Activated CD8-positive, alpha-beta memory T cell treated with anti-CD3 and anti-CD28 coated beads for 1 hour (primary cell): ENCODE measurements at places on chromosomes 13 and 19.

DNA sequence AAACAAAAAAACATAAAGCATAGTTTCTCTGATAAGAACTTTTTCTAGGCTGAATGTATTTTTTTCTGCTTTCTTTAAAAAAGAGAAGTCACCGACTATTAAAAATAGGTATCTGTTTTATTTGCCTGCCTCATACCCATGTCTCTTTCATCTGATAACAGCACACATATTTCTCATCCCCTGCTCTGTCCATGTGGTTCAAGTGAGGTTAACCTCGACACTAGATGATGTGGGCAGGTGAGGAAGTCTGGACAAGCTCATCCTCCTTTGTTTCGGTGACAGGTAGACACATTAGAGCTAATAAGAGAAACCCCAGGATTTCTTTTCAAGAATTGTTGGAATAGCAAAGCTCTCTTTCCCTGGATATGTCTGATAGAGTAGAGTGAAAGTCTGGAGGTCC, 222.7 kb downstream of the GPC5 start:
- DNase-seq = no peak

- DNase-seq = no peak
Measured at GRCh38 chr13:31105020-31105795, 56.5 kb downstream of the HSPH1 start.

DNA sequence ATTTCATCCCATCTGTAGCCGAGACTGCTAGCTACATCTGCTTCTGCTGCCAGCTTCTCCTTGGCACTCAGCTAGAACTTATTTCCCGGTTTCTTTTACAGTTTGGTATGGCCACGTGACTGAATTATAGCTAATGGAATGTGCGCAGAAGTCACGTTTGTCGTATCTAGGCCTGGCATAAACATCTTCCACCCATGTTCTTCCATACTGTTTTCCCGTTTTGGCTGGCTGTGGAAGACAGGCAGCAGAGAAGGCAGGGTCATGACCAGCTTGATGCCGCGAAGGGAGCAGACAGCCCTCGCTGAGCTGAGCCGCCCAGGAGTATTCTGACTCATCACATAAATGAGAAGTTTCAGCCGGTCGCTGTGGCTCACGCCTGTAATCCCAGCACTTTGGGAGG, 186.7 kb downstream of the RFC3 start:
- no peak for DNase-seq

- no peak for DNase-seq
Measured at GRCh38 chr19:10913716-10914340, 14.6 kb downstream of the YIPF2 start.

DNA sequence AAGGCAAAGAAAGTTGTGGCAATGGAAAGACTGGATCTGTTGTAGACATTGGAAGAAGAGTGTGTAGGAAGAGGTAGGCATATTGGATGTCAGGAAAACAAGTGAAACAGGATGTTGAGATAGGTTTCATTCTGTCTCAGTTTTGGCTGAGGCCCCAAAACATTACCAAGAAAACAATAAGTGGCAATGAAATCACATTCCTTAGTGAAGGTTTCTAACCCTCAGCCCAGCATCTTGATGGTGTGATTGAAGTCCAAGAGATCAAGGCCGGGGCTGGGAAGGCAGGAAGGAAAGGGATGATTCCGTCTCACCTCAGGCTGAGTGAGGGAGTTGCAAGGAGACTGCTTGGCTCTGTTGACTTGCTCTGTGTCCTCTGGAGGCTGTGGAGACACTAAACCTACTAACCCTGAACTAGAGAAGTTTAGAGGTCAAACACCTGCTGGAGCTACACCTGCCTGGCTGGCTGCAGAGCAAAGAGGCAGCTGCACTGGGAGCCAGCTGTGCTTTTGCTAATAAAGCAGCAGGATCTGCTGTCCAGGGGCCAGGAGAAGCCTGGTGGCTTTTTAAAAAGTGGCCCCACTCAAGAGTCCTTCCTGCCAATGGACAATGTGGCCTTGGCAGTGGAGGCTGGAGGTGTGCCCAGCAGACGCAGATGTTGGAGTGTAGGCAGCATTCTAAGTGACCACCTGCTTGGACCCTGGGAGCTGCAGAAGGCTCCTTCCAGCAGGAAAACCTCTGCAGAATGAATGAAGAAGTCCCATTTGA, 53.6 kb downstream of the DGKH start:
- no peak for DNase-seq

GRCh38 chr19:50510121-50510670, 795 bp downstream of the JOSD2 start:
- DNase-seq = no peak

GRCh38 chr19:51808333-51808986, 13.5 kb downstream of the FPR3 start:
- no peak for DNase-seq

DNA sequence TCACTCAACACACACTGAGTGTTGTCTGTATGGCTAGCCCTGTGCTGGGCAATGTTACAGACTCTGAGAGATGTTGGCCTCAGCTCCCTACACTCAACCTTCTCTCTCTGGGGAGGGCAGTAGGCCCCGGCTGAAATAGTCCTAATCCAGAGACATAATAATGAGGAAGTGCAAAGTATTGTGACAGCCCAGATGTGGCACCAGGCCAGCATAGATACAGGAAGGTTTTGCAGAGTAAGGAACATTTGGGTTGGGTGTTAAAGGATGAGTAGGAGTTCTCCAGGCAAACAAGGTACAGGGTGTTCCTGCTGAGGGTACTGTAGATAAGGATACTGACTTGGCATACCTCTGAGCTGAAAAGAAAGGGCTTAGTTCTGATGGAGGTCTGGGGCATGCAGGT, 2.4 kb downstream of the LIN7B start:
- DNase-seq = no peak

DNA sequence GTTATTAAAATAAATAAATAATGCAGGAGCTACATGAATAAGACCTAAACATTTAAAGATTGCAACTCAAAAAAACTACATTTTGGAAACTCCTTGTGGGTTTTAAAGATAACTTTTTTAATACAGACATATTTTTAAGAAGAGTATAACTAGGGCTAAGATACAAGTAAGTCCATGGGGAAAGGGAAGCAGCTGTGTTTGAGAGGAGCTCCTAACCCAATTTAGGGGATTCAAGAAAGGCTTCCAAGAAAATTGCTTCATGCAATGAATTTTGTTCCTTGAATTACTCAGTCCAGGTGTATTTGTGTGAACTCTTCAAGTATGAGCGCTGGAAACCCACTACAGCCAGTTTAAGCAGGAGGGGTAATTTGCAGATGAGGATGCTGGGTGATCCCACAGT, 44.1 kb upstream of the C13orf42 start:
- DNase-seq = no peak

DNA sequence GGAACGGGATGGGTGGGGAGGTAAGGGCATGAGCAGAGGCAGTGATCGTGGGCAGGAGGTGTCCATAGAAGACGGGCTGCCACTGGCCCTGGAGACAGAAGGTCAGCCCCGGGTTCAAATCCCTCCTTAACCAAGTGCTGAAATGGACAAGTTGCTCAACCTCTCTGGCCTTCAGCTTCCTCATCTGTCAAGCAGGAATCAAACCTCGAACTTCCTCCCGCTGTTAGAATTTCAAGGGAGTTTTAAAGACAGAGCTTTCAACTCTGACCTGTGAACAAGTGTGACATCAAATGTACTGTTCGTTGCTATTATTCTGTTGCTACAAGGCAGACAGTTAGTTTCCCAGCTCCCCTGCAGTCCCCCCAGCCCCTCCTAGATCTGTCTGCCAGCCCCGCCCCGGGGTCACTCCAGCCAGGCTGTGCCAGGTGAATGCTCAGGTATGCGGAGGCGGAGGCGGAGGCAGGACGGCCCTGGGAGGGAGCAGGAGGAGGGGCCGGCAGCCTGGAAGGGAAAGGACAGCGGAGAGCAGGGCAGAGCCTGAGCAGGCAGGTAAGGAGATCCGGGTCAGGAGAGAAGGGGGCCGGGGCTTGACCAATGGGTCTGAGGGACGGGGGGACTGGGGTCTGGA, at the start of gene EPS8L1:
Gene EPS8L1 (plus strand): TSS at position 499 of the 628 bp plus-strand sequence. CDS start 576 bp downstream, outside the sequence.
- no peak for DNase-seq

- no peak for DNase-seq
Measured at GRCh38 chr19:34300962-34301361, 46.6 kb downstream of the GARRE1 start.

DNA sequence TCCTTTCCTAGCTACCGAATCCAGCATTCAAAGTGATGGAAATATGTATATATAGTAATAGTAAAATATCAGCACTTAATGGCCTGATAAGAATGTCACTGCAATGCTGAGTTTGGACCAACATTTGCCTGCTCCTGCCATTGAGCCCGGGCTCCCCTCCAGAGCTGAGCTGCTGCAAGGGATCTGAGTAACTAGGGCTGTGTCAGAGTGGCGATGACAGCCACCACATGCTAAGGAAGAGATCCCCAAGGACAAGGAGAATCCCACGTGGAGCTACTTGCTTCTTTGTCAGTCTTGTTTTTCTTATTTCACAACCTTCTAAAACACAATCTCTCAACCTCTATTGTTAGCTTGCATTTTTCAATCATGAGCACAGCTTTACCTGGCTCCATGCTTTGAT, 19.5 kb upstream of the ALOX5AP start:
- no peak for DNase-seq

DNA sequence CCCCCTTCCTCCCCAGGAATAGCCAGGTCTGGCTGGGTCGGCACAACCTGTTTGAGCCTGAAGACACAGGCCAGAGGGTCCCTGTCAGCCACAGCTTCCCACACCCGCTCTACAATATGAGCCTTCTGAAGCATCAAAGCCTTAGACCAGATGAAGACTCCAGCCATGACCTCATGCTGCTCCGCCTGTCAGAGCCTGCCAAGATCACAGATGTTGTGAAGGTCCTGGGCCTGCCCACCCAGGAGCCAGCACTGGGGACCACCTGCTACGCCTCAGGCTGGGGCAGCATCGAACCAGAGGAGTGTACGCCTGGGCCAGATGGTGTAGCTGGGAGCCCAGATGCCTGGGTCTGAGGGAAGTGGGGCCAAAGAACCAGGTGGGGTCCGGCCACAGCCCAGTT, 3.2 kb downstream of the KLK2 start:
- no peak for DNase-seq

GRCh38 chr13:30045916-30046704, 195.7 kb upstream of the UBL3 start:
- no peak for DNase-seq

DNA sequence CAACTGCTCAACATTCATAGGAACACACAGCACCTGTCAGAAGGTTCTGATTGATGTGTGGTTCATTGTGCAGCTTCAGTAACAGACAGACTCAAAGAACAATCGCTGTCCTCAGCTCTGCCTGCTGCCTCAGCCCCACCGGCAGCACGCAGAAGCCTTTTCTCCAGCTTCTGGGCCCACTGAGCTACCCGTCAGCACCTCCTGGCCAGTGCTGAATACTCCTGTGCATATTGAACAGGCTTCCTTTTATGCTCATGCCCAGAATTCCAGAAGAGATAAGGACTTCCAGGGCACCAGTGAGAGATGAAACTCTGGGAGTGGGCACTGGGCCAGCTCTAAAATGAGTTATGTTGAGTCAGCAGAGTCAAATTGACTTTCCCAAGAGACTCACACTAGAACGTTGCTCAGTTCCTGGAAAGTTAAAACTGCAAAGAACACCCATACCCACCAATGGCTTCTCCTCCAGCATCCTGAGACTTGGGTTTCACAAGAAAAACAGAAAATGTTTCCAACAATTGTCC, 119.3 kb downstream of the COL4A1 start:
- DNase-seq = no peak

DNA sequence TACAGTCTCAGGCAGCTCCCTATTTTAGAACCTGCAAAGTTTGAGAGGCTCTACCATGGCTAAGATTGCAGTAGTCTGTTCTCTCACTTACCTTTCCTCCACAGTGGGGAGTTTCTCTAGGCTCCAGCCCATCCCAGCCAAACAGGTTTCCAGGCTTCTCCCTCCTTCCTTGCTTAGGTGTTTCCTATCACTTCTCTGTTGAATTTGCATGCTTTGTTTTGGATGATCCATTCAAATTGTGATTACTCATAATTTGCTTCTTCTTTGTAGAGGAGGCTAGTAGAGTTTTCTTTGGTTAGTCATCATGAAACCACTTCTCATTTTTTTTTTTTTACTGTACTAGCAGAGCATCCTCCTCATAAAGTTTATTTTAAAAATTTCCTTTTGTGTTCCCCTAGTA, 1242.2 kb upstream of the MIR17HG start:
- no peak for DNase-seq

DNA sequence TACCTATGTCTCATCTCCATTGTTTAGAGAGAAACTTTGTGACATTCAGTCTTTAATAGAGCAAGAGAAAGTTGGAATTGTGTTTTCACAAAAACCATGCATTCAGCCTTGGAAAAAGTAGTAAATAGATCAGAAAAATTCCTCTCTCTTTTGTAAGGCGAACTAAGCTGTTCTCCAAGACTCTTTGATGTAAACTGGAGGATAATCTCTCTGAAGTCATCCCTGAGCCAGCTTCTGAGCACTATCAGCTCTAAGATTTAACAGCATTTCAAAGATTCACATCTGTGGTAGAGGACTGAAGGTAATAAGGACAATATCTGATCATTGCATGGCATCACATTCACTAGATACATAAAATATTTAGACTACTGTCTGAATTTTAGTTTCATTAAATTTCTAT, 904.6 kb upstream of the ATXN8OS start:
- DNase-seq = no peak

DNA sequence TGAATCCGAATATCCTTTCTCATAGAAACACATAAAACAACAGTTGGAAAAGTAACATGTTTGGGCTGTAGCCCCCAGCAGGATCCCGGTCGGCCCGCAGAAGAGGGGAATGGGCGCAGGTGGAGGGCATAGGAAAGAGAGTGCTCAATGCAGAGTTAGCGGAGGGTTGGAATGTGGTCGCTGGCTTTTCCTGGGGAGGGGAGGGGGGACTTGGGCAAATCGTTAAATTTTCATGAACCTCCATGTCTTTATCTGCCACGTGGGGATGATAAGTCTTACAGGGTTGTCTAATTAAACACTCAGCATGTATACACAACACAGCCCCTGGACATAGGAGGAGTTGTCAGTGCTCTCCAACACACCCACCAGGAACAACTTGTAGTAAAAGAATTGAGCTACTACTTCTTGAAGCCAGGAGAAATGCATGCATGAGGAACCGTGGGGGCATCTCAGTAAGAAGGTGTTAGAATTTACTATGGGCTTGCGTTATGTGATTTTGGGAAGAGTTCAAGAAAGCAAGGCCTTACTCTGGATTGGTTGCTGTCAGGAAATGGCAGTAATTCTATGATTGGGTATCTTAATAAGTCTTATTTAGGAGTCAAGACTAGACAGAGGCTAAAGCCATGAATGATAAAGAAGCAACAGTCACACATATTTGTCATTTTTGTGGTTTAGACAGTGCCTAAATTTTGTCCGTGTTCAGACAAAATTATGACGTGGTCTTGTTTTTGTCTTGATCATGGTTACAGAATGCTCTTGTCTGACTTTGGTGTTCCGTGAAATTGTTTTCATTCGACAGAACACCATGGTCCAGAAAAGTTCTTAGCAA, 671 bp upstream of the SLC46A3 start:
- no peak for DNase-seq

GRCh38 chr13:43785650-43786471, 911 bp downstream of the ENOX1 start:
- no peak for DNase-seq

- DNase-seq = no peak
Measured at GRCh38 chr19:12748489-12748888, 3.1 kb upstream of the BEST2 start.
